Peyer's patch (tissue), 4 donors: ENCODE measurements at places on chromosomes 6 and 20.

DNA sequence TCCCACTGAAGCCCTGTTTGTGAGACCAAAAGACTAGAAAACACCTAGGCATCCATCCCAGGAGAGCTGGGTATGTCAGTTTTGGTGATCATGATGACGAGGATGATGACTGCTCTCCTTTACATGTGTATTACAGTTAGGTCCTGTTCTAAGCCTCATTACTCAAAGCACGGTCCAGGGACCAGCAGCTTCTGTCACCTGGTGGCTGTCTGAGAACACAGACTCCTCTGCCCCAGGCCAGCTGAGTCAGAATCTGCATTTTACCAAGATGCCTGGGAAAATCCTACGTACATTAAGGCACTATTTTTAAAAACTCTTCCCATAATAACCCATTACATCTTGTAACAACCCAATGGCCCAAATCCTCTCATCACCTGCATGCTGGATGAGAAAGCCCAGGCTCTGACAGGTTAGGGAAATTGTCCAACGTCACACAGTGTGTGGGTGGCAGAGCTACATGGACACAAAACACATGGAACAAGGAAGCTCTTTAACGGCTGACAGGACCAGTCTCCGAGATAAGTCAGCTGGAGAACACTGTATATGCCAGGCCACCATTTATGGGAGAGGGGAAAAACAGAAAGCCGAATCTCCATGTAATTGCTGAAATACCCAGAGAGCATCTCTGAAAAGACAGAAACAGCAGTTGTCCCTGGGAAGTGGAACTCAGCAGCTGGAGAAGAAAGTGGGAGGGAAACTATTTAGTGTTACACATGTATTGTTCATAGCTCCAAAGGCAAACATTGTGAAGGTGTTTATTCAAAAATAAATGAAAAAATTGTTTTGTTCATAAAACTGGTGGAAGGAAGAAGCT is 65.4 kb downstream of the BMP7 start:
- DNase-seq, result no peak

- DNase-seq, result peak; percentile 88
Measured at GRCh38 chr6:169654598-169655391, 47.0 kb downstream of the WDR27 start.

GRCh38 chr6:55136916-55137315 is 37.4 kb upstream of the HCRTR2 start:
- DNase-seq, result no peak

DNA sequence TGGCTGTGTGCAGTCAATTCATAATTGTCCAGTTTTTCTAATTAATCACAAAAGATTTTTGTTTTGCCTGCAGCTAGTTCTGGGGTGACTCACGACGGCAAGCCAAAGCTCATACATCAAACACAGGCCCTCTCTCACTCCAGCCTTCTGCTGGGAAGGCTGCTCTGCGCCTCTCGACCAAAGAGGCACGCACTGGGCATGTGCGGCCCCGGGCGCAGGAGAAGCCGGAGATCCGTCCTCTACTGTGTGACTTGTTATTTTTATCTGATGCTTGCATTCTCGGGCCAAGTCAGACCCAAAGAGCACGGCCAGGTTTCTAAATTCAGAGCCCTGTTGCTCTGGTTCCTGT is 98.5 kb downstream of the TFAP2A start:
- DNase-seq, result no peak

DNA sequence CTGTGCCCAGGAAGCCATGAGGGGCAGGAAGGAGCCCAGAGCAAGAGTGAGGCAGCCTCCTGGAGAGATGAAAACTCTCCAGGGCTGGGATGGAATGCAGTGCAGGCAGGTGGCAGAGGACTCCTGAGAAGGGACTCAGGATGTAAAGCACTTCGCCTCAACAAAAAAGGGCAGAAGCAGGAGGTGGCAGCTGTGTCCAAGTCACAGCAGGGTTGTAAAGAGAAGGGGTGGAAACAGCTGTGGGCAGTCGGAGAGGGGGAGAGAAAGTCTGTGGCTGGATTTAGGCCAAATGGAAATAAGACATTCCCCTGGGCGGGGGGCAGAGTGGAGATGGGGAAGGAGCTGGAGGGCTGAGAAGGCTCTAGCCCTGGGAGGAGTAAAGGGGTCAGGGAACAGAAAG is 34.9 kb downstream of the CYP21A2 start:
- no peak for DNase-seq

GRCh38 chr20:53399083-53399482 is 194.6 kb downstream of the ZNF217 start:
- DNase-seq, result no peak

DNA sequence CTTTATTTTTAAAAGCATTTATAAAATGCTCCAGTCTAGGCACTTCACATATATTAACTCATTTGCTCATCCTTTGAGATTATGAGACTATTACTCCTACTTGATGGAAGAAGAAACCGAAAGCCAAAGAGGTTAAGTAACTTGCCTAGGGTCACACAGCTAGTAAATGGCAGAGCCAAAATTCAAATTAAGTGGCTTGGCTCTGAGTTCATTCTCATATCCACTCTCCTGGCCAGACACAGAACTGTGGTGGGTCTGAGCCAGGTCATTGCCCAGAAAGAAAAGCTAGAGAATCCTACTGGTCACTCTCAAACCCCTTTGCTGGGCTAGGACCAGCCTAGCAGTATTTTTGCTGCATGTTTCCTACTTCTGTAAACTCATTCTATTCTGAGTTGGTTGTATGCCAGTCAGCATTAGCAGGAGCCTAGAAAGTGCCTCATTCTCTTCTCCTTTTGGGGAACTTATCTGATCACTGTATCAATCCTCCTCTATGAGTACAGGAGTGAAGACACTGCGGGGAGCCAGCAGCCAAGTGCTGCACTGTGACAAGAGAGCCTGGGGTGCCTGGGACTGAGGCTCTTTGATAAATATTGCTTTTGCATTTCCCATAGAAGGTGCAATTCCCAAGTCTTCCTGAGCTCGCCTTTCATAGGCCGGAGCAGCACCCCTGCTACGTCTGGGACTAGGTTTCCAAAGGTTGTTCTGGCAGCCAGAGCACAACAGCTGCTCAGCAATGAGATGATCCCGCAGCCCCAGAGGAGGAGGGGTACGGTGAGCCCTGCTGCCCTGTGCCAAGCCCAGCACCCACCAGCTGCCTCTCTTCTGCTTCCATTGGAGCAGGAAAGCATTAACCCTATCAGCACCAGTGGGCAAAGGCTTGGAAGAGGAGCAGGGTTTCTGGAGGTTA is 728.3 kb downstream of the MAFB start:
- no peak for DNase-seq

GRCh38 chr6:163954088-163954775 is 539.7 kb downstream of the QKI start:
- no peak for DNase-seq

- no peak for DNase-seq
Measured at GRCh38 chr6:45557454-45557853, 179.7 kb upstream of the SUPT3H start.

- no peak for DNase-seq
Measured at GRCh38 chr20:44204156-44204831, 6.3 kb downstream of the OSER1 start.

GRCh38 chr20:40502576-40502975 is 186.5 kb downstream of the MAFB start:
- no peak for DNase-seq

DNA sequence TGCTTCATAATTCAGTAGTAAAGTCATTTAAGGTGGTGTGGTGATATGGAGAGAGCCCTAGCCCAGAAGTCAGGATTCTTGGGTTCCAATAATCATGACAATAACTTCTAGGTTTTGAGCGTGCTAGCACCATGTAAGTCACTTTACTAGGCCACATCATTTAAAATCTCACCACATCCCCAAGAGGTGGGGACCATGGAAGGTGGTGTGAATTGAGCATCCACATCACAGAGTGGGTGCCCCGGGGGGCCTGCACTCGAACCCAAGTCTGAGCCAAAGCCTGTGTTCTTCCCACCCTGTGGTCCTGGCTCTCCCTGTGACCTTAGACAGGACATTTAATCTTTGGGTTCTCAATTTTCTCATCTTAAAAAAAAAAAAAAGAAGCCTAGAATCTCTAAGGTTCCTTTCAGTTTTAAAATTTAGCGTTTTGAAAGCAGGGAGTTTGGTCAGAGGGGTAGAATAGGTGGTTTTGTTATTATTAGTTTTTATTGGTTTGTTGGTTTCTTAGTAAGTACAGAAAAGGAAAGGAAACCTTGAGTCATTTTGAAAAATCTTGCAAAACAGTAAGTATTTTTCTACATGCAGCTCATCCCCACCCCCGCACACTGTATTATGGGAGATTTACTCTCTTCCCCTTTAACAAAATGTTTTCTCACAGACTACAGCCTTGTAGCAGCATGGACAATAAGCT is 26.4 kb downstream of the ARMC2 start:
- peak; percentile 71 for DNase-seq

GRCh38 chr20:60687213-60687612 is 564.8 kb upstream of the CDH4 start:
- DNase-seq, result no peak

DNA sequence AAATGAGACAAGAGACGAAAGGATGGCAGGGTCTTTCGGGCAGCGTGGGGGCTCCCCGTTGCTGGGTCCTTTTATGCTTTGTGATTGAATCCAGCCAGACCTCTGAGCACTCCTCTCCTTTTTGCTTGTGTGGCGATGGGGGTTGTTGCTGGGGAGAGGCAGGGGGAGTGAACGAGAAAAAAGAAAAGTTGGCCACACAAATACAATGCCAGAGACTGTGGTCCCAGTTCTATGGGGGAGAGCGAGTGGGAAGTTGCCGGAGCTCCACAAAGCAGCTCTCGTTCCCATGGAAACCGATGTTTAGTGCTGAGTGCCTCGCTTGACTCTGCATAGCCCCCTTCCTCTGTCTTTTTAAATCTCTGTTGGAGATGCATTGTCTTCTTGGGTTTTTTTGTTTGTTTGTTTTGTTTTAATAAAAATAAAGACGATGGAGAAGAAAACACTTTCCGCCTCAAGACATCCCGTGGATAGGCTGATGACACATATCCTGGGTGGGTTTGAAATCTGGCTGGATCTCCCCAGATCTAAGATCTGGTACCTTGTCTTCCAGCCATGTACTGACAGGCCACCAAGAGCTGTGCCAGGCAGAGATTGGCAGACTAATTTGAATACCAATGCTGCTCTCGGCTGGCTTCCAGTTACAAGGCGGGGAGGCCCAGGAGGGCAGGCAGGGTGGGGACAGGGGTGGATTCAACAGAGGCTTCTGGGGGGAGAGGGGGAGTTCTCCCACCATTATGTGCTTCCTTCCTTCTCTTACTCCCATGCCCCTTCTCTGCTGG is 529.3 kb downstream of the QKI start:
- no peak for DNase-seq

DNA sequence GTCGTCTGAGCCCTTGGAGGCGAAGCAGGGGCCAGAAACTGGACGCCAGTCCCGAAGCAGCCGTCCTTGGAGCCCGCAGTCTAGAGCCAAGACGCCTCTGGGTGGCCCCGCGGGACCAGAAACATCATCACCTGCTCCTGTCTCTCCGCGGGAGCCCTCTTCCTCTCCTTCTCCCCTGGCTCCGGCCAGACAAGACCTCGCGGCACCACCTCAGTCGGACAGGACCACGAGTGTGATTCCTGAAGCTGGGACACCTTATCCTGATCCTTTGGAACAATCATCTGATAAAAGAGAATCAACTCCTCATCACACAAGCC is 416 bp downstream of the RSPH4A start:
- no peak for DNase-seq

DNA sequence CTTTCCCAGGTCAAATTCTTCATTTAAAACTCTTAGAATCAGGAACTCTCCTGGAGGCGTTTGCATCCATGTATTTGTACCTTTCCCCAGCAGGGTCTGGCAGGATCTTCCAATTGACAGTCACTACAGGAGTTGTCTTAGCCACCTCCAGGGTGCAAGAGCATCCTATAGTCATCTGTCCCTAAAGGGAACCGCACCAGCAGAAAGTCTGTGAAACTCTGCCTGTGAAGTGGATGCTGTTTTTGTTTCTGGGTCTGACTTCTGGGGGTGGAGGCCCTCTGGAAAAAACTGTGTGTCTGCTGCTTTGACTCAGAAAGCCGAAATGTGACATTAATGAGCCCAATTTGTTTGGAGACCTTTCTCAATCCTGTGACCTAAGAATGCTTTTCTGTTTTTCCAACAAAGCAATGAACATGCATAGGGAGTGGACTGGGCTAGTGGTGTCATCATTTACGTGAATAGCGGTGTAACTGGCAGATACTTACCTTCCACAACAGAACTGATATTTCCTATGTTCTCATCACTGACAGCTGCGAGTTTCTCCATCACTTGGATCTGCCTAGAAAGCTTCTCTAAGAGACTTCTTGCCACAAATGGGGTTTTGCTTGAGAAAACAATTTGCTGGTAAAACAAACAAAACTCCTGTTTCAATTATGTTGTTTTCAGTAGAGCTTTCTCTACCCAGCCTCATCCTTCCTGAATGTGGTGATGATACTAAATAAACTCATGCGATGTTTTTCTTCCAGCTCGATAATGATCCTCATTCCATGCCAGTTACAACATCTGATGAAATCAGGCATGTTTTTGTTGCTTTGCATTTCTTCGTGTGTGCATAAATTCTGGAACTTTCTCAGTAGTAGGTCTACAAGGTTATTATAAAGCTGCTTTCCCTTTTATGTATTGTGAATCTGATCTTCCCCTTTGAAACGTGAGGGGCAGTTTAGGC is 33.3 kb upstream of the ARMH2 start:
- no peak for DNase-seq

DNA sequence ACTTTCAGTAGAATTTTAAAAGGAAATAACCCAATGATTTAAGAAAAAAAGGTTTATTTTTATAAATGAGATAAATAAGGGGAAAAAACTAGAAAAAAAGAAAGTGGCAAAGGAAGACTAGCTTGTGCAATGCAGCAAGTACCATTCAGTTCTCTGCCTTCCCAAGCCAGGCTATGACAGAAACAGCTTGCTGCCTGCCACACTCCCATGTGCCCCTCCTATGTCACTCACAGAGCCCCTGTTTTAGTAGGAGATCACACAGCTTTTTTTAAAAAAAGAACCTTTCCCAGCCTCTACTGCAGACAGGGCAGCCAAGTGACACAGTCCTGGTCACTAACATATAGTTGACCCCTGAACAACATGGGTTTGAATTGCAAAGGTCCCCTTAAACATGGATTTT is 13.5 kb downstream of the TBC1D7 start:
- no peak for DNase-seq

- DNase-seq, result no peak
Measured at GRCh38 chr6:77447254-77447653, 16.0 kb downstream of the HTR1B start.

DNA sequence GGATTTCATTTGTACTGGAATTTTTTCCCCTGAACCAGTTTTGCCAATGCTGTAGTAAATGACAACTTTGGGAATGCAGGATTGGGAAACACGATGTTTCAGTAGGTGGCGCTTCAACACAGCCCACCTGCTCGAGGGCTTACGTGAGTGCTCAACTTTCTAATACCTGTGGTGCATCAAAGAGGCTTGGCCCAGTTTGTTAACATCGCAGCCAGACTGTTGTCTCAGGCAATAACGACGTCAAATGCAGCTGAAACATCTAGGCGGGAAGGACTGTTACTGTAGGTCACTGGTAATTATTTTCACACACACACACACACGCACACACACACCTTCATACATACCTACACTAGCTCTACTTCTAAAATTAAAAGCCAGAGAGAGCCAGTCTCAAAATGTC is 815.5 kb upstream of the SLC35B3 start:
- DNase-seq, result no peak
